ENCODE measurements at places on chromosomes 12 and 14. TPM values are rescaled to one million over a fixed set of nuclear protein-coding genes. Genes with fewer than 3 reads are reported as not detected.

Gene CMA1
- total RNA-seq, result not detected

Gene WIF1
- 4.3 TPM for total RNA-seq

DNA sequence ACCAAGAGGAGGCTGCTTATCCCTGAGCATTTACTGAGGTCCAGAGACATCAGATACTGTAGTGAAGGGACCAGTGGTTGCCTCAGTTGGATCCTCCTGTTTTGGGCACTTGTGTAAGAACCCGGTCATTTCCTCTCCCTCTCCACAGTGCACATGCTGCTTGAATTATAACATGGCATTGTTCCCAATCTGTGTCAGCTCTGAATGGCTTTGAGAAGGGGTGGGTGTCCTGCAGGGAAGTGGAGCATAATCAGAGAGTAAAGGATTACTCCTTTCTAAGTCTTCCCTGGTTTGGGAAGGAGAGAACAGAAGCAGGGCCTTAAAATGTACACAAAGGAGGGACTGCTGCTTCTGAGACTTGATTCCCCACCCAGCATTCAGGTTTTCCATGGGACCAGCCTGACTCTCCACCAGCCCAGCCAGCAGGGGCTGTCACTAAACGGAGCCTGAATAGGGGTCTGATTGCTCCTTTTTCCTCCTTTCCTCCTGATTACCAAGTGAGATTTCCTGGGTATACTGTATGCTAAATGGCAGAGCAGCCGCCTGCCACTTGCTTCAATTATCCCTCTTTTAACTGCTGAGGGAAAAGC lies 78.4 kb downstream of the NRXN3 start:
- DNase-seq, result no peak
- H3K4me3 ChIP-seq, result no peak overlapping the region
- no peaks in the 10 kb centered on the region for H3K36me3 ChIP-seq
- no peaks in the 10 kb centered on the region for H3K4me1 ChIP-seq
- no peak overlapping the region for H3K27ac ChIP-seq

- no peak overlapping the region for H3K4me3 ChIP-seq
- DNase-seq, result no peak
- no peaks in the 10 kb centered on the region for H3K4me1 ChIP-seq
- no peaks in the 10 kb centered on the region for H3K36me3 ChIP-seq
Observed at GRCh38 chr14:34222867-34223266, 239.2 kb downstream of the SPTSSA start.

DNA sequence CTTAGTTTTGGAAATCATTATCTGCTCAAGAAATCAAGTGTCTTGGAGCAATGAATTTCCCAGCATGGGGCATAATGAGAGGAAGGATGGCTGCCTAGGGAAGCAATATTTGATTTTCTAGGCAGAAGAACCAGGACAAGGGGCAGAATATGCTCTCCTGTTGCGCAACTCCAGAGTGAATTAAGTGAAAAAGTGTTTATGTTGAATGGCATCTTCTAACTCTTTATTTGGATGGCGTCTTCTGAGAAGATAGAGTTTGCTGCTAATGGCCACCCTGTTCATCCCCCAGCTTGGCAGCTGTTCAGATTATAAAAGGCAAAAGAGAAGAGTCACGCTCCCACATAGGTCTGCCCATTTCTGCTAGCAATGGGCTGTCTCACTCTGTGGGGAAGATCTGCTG lies 1278.1 kb downstream of the AACS start:
- H3K36me3 ChIP-seq, result no peaks in the 10 kb centered on the region
- H3K4me1 ChIP-seq, result no peaks in the 10 kb centered on the region
- H3K27me3 ChIP-seq, result no peaks in the 10 kb centered on the region

DNA sequence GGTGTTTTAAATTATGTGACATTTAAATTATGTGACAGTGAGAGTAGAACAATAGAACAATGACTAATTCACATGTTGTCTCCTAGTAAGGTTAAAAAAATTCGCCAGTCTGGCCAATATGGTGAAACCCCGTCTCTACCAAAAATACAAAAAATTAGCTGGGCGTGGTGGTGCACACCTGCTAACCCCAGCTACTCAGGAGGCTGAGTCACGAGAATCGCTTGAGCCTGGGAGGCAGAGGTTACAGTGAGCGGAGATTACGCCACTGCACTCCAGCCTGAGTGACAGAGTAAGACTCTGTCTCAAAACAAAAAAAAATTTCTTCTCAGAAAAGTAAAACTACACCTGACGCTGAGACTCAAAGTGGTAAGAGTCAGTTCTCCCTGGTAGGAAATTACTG lies 2.7 kb downstream of the CS start:
- no peak overlapping the region for H3K4me3 ChIP-seq
- H3K27me3 ChIP-seq, result no peaks in the 10 kb centered on the region
- H3K36me3 ChIP-seq, result no peaks in the 10 kb centered on the region

Gene VASH1
- 6.8 TPM for total RNA-seq

DNA sequence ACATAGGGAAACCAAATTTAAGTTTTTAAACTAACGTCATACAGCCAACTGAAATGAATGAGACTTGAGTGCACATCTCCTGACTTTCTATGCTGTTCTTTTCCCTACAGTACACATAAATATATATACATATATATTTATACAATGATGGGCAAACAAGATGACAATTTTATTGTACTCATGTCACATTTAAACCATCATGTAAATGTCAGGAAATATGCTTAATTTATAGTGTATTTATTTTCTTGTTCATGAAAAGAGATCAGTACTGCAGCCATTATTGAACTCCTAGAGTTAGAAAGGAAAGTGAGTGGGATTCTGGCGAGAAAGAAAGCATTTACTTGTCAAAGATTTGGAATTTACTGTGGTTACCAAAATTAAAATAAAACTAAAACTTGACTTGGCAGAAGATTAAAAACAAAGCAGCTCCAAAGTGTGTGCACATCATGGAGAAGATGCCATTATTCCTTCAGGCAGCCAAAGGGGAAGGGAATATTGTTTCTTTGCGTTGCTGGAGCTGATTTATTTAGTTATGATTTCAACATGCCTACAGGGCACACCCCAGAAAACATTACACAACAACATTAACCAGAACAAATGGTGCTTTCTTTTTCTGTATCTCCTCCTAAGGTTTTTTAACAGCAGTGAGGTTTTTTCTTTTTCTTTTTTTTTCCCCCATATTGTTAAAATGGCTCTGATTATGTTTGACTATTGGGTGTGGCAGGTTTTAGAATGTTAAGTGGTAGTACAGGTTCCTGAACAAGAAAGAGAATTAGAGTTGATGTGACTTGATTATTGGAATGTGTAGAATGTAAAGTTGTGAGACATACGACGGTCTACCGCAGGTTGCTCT lies 144.6 kb downstream of the RAD51B start:
- no peaks in the 10 kb centered on the region for H3K27me3 ChIP-seq
- H3K27ac ChIP-seq, result peak overlapping the region; percentile 84
- H3K4me3 ChIP-seq, result peak overlapping the region; percentile 3
- peak; percentile 44 for DNase-seq

DNA sequence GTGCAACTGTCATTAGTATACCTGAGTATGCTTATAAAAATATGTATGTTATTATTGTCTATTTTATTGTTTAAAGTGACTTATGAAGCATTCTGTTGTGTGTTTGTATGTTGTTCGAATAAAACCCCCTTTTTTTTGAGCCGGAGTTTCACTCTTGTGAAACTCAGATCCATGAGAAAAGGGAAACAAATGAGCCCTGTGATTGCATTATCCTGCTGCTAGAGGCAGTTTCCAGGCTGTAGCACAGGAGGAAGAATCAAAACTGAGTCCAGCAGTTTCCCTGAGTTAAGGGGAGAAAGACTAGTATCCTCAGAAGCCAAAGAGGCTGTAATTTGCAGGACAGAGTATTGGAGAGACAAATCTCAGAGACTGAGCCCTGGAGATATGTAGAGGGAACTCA lies 12.5 kb downstream of the SGPP1 start:
- H3K27me3 ChIP-seq, result no peaks in the 10 kb centered on the region
- no peak overlapping the region for H3K4me3 ChIP-seq
- no peak for DNase-seq
- H3K27ac ChIP-seq, result no peak overlapping the region
- H3K36me3 ChIP-seq, result no peaks in the 10 kb centered on the region

- peaks cover under 1% of the 10 kb centered on the region for H3K27me3 ChIP-seq
- no peak overlapping the region for H3K27ac ChIP-seq
- H3K36me3 ChIP-seq, result no peaks in the 10 kb centered on the region
- H3K4me1 ChIP-seq, result no peaks in the 10 kb centered on the region
Observed at GRCh38 chr12:44750468-44750867, 125.6 kb downstream of the NELL2 start.

Gene HCAR2
- total RNA-seq, result 3.8 TPM

GRCh38 chr12:119592232-119592631 lies 1.3 kb upstream of the TMEM233 start:
- no peak overlapping the region for H3K4me3 ChIP-seq
- H3K27ac ChIP-seq, result no peak overlapping the region
- no peak for DNase-seq
- H3K36me3 ChIP-seq, result no peaks in the 10 kb centered on the region
- H3K27me3 ChIP-seq, result peaks cover 78% of the 10 kb centered on the region
- no peaks in the 10 kb centered on the region for H3K4me1 ChIP-seq

DNA sequence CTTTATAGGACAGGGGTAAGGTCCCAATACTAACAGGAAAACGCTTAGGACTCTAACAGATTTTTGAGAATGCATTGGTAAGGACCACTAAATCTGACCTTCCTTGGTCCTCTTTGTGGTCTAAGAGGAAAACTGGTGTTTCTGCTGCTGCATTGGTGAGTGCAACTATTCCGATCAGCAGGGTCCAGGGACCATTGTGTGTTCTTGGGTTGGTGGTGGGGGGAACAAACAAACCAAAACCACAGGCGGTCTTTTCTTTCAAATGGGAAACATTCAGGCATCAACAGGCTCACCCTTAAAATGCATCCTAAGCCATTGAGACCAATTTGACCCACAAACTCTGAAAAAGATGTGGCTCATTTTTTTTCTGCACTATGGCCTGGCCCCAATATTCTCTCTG lies 20.7 kb downstream of the EPYC start:
- no peak overlapping the region for H3K27ac ChIP-seq
- H3K4me3 ChIP-seq, result no peak overlapping the region
- H3K27me3 ChIP-seq, result no peaks in the 10 kb centered on the region
- H3K36me3 ChIP-seq, result no peaks in the 10 kb centered on the region
- no peak for DNase-seq
- peaks cover 8% of the 10 kb centered on the region for H3K4me1 ChIP-seq

Gene KRT78
- total RNA-seq, result not detected

GRCh38 chr14:70901269-70901668 lies 6.0 kb upstream of the PCNX1 start:
- no peak for DNase-seq
- no peak overlapping the region for H3K4me3 ChIP-seq
- H3K4me1 ChIP-seq, result peaks cover 5% of the 10 kb centered on the region

DNA sequence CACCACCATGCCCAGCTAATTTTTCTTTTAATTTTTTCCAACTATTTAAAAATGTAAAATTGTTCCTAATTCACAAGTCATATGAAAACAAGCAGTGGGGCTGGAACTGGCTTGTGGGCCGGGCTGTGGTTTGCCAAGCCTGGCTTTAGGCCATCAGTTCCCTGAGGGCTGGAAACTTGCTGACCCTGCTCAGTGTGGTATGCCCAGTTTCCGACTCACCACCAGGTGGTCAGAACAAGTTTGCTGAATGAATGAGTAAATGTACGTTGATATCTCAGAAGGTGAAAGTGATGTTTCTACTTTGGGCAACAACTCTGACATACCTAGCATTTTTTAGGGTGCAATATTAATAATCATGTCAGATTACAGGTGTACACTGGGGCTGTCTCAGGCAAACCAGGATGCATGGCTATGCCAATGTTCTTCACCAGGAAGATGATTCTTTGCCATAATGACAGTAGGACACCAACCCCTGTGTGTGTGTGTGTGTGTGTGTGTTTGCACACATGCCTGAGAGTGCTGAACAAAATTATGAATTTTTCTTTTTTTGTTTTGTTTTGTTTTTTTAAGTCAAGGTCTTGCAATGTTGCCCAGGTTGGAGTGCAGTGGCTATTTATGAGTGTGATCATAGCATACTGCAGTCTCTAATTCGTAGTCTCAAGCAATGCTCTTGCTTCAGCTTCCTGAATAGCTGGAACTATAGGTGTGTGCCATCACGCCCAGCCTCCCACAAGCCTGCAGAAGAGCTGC lies 106.1 kb downstream of the PTPN11 start:
- no peaks in the 10 kb centered on the region for H3K4me1 ChIP-seq
- no peak for DNase-seq
- H3K4me3 ChIP-seq, result no peak overlapping the region
- no peak overlapping the region for H3K27ac ChIP-seq
- H3K27me3 ChIP-seq, result no peaks in the 10 kb centered on the region

- no peaks in the 10 kb centered on the region for H3K27me3 ChIP-seq
- H3K4me1 ChIP-seq, result no peaks in the 10 kb centered on the region
- no peak for DNase-seq
- no peak overlapping the region for H3K4me3 ChIP-seq
Observed at GRCh38 chr12:76177821-76178220, 93.3 kb upstream of the NAP1L1 start.

- H3K4me3 ChIP-seq, result no peak overlapping the region
- H3K27me3 ChIP-seq, result no peaks in the 10 kb centered on the region
Observed at GRCh38 chr14:35281341-35281740, 10.8 kb upstream of the PSMA6 start.

- peaks cover 18% of the 10 kb centered on the region for H3K4me1 ChIP-seq
- H3K27me3 ChIP-seq, result no peaks in the 10 kb centered on the region
- no peaks in the 10 kb centered on the region for H3K36me3 ChIP-seq
- H3K27ac ChIP-seq, result no peak overlapping the region
Observed at GRCh38 chr12:130948136-130948535, 5.6 kb upstream of the ADGRD1 start.

GRCh38 chr12:1881936-1882335 lies 36.5 kb downstream of the CACNA2D4 start:
- no peak overlapping the region for H3K4me3 ChIP-seq
- no peaks in the 10 kb centered on the region for H3K27me3 ChIP-seq
- DNase-seq, result no peak
- H3K27ac ChIP-seq, result no peak overlapping the region
- H3K36me3 ChIP-seq, result no peaks in the 10 kb centered on the region

Gene TGFB3
- 30.5 TPM for total RNA-seq

Gene MUCL1
- total RNA-seq, result not detected

DNA sequence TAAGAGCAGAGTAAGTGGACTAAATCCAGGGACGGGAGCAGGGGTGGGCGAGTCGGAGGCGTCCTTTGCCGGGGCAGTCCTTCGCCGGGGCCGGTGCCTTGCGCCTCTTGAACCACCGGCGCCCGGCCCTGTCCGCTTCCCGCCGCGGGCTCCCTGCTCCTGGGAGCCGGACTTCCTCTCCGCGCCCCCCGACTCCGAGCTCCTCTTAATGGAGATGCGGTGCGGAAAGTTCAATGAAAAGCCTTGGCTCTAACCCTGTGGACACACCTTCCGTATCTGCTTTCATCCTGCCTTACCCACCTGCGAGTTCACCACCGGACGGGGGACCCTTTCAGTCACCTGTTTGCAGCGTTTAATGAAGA lies 412 bp downstream of the FGFR1OP2 start:
- H3K4me3 ChIP-seq, result peak overlapping the region; percentile 56
- peaks cover 20% of the 10 kb centered on the region for H3K4me1 ChIP-seq
- no peaks in the 10 kb centered on the region for H3K36me3 ChIP-seq
- DNase-seq, result no peak
- H3K27me3 ChIP-seq, result no peaks in the 10 kb centered on the region
- H3K27ac ChIP-seq, result peak overlapping the region; percentile 96

Gene MYO1H
- not detected for total RNA-seq

- H3K27ac ChIP-seq, result no peak overlapping the region
- H3K4me3 ChIP-seq, result no peak overlapping the region
- H3K4me1 ChIP-seq, result peaks cover 8% of the 10 kb centered on the region
- H3K27me3 ChIP-seq, result no peaks in the 10 kb centered on the region
- no peaks in the 10 kb centered on the region for H3K36me3 ChIP-seq
Observed at GRCh38 chr12:14995583-14996425, 23.0 kb downstream of the PDE6H start.

All from hepatocyte (in vitro differentiated cells).